ENCODE measurements at places on chromosomes 13 and 19.

- DNase-seq = no peak
These were observed 2.4 kb upstream of the ZNF446 start for GRCh38 chr19:58473775-58474174.

GRCh38 chr13:70043685-70044084, 63.9 kb upstream of the ATXN8OS start:
- DNase-seq = no peak

- DNase-seq = no peak
These were observed 267.3 kb downstream of the DCT start for GRCh38 chr13:94212196-94212595.

- DNase-seq = no peak
These were observed 4.1 kb downstream of the MICOS13 start for GRCh38 chr19:5676105-5676771.

DNA sequence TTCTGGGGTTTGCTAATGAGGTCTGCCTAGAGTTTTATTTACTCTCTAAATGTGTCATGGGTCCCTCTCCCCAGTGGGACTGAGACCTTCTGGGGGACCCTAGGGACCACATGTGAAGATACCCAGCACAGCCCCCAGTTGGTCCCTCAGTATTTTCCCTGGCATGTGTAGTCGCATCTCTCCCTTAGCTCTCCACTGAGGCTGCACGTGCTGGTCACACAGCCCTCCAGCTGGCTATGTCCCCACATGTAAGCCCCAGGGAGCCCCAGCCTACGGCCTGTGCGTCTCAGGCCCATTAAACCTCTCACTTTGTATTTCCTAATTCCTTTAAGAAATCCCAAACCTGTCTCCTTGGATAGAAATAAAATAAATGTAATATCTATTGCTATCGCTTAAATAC, 189.6 kb upstream of the TSHZ3 start:
- DNase-seq = no peak

DNA sequence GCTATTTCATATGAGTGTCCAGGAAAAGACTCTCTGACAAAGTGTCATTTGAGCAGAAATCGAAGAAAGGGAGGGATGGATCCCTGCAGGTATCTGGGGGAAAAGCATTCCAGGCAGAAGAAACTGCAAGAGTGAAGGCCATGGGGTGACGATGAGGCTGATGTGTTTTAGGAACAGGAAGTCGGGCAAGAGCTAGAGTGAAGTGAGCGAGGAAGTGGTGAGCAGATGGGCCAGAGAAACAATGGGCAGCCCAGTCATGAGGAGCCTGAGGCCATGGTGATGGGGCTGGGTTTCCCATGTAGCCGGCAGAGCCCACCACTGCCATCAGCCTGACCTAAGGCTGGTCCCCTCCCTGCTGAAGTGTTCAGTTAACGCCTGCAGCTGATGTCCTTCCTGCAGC, 150.2 kb downstream of the TNFSF13B start:
- no peak for DNase-seq

DNA sequence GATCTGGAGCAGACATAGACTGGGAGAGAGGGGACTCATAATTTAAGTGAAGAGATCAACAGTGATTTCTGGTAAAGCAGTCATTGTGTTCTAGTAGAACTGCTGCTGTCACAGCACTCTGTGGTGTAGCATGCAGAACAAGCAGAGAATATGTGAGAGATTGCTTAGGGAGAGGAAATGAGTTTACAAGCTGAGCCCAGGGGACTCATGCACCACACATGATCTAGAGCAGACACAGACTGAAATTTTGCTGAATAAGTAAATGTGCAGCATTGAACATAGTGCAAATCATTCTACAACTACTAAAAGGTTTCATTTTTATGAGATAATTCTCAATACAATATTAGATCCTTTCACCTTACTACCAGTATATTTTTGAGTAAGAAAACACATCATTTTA, 125.7 kb downstream of the MYO16 start:
- DNase-seq = no peak

GRCh38 chr13:51906581-51906980, 44.8 kb downstream of the CCDC70 start:
- no peak for DNase-seq

- peak; percentile 39 for DNase-seq
These were observed 15.7 kb downstream of the ZNF808 start for GRCh38 chr19:52542984-52543664.

GRCh38 chr19:2253106-2254063, 2.8 kb downstream of the JSRP1 start:
- peak; percentile 73 for DNase-seq

DNA sequence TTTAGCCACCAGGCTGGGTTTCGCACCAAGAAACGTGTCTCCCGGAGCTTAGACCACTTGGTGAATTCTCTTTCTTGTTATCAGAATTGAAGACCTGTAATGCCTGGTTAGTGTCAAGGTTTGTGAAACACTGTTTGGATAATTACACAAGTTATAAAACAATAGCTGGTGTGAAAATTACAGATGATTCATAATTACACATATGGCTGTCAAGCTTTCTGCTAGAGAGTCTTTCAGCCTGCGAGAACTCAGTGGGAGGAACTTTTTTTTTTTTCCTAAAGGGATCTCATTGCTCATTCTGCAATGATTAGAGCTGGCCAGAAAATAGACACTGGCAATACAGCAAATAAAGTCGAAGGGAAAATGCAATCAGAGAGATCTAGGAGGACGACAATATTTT, 13.4 kb upstream of the KLK4 start:
- DNase-seq = no peak

GRCh38 chr13:95212983-95213850, 88.0 kb downstream of the ABCC4 start:
- DNase-seq = no peak

DNA sequence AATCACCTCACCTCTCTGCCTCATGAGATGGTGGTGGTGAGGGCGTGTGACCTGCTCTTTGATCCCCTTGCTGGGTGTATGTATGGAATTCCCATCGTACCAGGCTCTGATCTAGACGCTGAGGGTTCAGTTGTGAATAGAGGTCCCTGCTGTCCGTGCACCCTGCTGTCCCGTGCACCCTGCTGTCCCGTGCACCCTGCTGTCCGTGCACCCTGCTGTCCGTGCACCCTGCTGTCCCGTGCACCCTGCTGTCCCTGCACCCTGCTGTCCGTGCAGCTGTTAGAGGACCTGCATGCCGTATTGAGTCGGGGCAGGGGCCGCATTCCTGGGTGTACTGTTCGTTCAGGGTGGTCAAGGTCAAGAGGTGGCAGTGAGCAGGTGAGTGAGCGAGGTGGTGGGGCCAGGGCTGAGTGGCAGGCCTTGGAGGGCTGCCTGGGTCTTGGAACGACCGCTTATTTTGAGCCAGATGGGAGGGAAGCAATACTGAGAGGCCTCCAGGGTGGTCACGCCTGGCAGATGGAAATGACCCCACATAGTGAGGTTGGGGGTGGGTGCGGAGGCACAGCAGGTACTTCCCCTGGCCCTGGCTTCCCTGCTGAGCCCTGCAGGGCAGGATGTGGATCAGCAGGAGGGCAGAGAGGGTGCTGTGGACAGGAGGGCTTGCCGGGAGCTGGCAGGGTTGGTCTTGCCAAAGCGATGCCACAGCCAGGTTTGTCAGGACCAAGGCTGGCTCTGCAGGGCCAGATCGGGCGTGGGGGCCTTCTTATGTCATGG, 4.6 kb upstream of the EPN1 start:
- DNase-seq = no peak

GRCh38 chr19:903266-903797, 9.7 kb downstream of the R3HDM4 start:
- no peak for DNase-seq

DNA sequence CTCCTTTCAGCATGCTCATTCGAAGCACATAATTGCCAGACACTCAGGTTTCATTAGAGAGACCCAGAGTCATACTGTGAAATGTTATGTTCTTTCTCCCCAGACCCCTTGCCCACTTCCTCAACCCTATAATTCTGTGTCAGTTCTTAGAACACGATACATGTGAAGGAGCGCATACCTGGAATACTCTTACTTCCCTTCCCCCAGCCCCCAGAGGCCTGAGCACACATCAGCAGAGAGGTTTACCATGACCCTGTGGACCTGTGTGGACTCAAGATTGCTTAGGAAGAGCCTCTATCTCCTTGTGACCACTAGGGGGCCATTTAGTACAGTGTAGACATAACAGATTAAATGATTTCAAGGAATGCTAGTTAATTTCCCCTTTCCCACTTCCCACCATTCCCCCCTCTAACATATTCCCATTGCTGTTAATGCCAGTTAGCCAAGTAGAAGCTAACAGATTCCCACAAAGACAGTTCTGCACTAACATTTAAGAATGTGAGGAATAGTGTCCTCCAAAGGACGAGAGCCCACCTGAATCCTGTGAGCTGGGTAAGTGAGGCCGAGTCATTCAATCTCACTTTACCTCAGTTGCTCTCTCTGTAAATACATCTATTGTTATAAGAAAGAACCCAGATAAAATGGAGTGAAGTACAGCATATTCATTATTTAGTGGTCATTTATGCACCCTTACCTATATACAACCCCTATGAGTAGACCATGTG, 154.2 kb upstream of the MAB21L1 start:
- no peak for DNase-seq

- no peak for DNase-seq
These were observed 152.0 kb upstream of the SERP2 start for GRCh38 chr13:44221657-44222056.

- DNase-seq = no peak
These were observed 529.3 kb upstream of the SPRY2 start for GRCh38 chr13:80870186-80870585.

GRCh38 chr13:44140146-44140545, 233.5 kb upstream of the SERP2 start:
- DNase-seq = no peak

GRCh38 chr13:73365252-73365651, 306.4 kb downstream of the KLF5 start:
- DNase-seq = no peak

GRCh38 chr19:10812196-10812595, 23.8 kb downstream of the TMED1 start:
- no peak for DNase-seq

- no peak for DNase-seq
These were observed 730 bp downstream of the SYMPK start for GRCh38 chr19:45862271-45862563.

GRCh38 chr19:14091081-14091812, 696 bp upstream of the SAMD1 start:
- DNase-seq = peak; percentile 87

DNA sequence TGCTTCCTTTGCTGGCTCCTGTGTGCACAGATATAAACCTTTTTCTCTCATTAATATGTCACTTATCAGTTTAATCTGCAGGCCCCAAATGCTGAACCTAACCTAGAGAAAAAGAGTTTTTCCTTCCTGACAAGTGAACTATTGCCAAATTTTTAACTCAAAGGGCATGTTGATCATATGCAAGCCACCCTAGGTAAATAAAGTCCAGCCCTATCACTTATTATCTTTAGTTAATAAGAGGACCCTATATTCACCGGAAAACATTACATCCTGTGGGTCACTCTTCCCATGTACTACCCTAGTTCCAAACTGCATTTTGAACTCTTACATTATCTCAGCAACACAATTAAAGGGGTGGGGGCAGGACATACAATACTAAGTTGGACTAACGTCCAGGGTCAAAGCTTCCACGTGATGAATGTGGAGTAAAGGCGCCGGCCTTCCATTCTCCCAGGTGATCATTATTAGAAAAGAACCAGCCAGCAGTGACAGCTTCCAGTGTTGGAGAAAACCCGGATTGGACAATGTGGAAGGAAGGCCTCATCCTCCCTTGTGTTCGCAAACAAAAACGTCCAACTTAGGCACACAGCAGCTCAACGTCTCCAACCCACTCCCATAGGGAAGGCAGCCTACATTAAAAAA, 86.6 kb downstream of the STK24 start:
- no peak for DNase-seq
